GM20000 (cell line): ENCODE measurements at places on chromosomes 5 and 9.

DNA sequence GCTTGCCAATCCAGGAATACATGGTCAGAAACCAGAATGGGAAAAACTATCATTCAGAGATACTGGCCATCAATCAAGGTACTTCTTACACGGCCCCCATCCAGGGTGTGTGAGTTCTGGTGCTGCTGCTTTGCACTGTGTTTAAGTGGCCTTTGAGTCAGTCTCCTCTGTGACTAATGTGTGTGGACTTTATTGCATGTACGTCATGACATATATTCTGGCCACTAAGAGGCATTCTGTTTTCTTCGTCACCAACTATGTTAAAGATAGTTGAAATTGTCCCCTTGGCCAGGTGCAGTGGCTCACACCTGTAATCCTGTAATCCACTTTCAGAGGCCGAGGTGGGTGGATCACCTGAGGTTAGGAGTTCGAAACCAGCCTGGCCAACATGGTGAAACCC, 8.5 kb downstream of the EXOSC3 start:
- DNase-seq = no peak

- DNase-seq = no peak
These were observed 166.6 kb upstream of the GAS1 start for GRCh38 chr9:87113874-87114273.

DNA sequence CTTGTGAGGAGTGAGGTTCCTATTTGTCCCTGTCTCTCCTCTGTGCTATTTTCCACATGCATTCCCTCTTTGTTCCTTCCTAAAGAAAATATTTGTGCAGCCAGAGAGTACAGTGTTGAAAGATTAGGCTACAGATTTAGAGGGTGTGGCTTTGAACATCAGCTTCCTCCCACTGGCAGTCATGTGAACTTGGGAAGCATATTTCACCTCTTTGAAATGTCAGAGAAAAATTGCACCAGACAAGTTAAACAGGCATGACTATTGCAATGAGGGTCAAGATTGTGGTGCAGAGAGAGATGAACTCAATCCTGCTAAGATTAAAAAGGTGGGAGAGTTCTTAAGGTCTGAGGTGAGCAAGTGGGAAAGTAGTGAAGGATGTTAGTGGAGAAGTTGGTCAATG, 641.0 kb downstream of the DNAH5 start:
- no peak for DNase-seq

- no peak for DNase-seq
These were observed 72.0 kb downstream of the SEMA4D start for GRCh38 chr9:89425921-89426383.

DNA sequence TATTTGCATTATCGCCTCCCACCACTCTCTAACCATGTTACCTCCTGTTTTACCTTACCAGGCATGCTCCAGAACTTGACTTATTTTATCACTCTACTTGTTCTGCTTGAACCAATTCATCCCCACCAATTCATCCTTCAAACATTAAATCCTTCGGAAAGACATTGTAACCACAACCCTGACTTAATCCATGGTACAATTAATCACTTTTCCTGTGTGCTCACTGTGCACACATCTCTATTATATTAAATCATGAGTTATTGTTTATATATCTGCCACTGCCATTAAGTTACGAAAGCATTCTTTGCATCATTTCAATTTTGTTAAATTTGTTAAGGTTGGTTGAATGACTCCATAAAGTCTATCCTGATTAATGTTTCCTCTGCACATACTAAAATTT, 7.4 kb upstream of the C5orf46 start:
- DNase-seq = no peak

GRCh38 chr9:117784996-117785395, 80.8 kb downstream of the TLR4 start:
- DNase-seq = no peak

- DNase-seq = peak; percentile 92
These were observed at the start of gene SUSD3 for GRCh38 chr9:93058355-93059010. Gene SUSD3, plus strand, starts transcription at chr9:93058701. Its CDS starts 42 bp downstream, at chr9:93058743.

DNA sequence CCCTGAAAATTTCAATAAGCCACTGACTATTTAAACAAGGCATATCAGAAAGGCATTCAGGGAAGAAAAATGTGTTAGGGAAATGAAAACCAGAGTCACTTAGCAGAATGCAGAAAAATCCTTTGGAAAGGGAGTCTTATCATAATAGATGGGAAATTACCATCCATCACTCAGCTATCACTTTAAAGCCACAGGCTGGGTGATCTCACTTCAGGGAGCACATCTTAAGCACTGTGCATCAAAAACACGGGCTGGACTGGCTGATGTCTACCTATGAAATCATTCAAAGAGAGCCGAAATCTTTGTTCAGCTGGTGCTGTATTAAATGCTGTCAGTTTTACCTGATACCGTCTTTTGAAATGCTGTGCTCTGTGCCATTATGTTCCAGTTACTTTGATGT, 73.5 kb downstream of the C9orf57 start:
- no peak for DNase-seq

- no peak for DNase-seq
These were observed 143.8 kb upstream of the VLDLR start for GRCh38 chr9:2477755-2478154.

DNA sequence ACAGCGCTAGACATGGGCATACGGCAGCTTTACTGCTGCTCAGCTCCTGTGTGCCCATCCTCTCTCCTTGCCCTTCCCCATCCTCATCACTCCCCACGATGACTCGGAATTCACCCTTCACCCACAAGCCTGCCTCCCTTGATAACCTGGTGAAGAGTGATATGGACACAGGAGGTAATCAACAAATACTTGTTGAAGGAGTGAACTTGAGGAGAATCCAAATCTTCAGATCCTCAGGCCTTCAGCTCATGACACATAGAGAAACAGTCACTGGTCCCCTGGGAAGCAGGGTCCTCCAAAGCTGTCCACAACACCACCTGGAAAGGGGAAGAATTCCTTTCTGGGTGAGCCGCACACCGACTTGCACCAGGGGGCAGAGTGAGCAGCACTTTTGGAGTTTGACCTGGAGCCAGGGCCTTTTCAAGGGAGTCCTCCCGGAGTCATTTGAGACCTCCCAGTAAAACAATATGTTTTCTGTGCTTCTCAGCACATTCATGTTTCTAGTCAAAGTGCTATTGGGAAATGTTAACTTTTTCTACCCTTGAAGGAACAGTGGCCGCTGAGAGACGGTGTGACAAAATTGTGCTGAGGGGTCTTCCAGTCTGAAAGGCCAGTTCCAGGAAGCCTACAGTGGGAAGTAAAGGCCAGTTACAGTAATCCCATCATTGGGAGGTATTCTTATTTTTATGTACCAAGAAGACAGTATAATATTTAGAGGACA, 332.3 kb downstream of the CWC27 start:
- DNase-seq = peak; percentile 55
